ENCODE measurements at places on chromosomes 5 and 9. TPM values are rescaled to one million over a fixed set of nuclear protein-coding genes. Genes with fewer than 3 reads are reported as not detected.
A peak's percentile ranks its signal among the peaks of the same experiment; 100 is the strongest.

ADAM19 gene
- 38.4 TPM for total RNA-seq

EFNA5 gene
- 2.5 TPM for total RNA-seq

NR4A3 gene
- 0.17 TPM for total RNA-seq

BNC2 gene
- 7.0 TPM for total RNA-seq

SLC22A5 gene
- total RNA-seq, result 4.5 TPM

FNIP1 gene
- total RNA-seq, result 26.4 TPM

ADRA1B gene
- 1.8 TPM for total RNA-seq

SLCO6A1 gene
- not detected for total RNA-seq

WNT8A gene
- total RNA-seq, result 0.12 TPM

C6 gene
- 1.6 TPM for total RNA-seq

KIF24 gene
- 4.6 TPM for total RNA-seq

ABLIM3 gene
- 36.7 TPM for total RNA-seq

LHFPL2 gene
- total RNA-seq, result 19.1 TPM

CAVIN4 gene
- total RNA-seq, result 0.37 TPM

DNA sequence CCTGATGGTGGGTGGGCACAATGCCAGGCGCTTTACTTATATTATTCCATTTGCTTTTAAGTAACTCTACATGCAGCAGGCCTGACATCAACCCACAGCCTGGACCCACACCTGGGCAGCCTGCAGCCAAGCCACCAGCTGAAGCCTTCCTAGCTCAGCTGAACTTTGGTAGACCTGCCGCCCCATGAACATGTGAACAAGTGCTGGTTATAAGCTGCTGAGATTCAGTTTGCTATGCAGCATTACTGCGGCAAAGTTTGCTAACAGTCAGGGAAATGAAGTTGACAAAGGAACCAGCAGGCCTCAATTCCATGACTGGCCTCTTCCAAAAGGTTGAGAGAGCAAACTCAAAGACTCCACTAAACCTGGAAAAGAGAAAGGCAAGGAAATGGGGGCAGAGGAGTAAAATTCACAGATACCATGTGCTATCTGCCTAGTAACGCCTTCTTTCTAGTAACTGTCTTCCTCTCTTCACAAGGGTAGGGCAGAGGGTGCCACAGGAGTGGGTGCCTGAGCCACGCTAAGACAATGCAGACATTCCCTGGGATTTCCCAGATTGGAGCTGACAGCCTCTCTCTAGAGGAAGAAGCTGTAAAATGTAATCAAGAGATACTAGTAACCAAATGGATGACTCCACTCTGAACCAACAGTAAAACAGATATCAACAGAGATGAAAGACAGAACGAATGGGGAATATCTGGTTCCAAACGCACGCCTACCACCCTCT, 2.9 kb downstream of the BOD1 start:
- no peak for DNase-seq

DNA sequence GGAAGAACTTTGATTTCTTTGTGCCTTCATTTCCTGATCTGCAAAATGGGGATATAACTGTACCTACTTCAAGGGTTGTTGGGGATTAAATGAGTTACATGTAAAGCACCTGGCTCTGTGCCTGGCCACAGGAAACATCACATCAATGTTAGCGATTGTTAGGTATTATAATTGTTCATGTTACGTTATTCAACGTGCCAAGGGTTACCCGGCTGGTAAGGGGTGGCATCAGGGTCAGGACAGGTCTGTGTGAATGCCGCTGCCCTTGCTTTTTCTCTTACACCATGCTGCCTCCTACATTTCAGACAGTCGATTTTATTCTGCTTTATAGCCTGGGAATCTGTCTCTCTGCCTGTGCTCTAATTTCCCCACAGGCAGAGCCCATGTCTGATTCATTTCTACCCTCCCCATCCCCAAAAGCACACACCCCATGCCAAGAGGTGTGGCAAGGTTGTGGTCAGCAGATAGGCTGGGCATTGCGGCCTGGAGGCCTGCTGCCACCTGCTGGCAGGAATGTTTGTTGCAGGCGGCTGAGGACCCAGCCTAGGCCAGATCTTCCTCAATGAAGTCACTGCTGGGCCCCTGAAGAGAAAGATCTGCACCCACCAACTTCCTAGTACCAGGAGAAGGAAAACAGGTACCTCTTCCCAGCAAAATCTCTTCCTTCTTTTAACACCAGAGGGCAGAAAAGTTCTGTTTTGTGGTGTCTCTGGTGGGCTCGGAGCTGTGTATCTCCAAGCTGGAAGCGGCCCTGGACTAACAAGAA, 5.3 kb downstream of the ANKS6 start:
- peak; percentile 97 for DNase-seq

- DNase-seq, result no peak
These were observed 282.2 kb downstream of the DTWD2 start for GRCh38 chr5:118705959-118706667.

GRCh38 chr5:61784341-61784740, 452.3 kb downstream of the ZSWIM6 start:
- peak; percentile 16 for DNase-seq

DNA sequence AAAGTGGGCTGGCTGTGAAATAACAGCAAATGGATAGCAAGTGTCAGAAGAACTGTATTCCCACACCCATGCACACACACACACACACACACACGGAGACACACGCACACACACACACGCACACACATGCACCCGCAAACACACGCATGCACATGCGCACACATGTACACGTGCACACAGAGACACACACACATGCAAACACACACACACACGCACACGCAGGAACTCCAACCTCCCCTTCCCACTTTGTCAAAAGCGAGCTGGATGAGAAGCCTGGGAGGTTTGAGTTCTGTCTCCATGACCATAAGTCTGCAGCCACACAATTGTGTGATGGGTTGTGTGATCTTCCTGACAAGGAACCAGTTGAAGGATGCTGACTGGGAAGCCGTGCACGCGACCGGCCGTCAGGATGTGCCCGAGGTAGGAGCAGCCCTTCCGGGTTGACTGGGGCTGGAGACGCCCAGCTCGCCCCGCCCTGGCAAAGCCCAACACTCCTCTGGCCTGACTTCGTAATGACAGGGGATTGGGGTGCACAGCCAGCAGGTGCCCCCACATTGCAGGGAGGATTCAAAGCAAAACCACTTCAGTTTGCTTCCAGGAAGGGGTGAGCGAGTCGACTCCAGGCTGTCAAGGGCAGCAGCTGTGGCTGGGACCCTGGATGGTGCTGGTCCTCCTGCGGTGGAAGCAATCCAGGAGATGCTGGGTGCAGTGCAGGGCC, 29.3 kb upstream of the NKD2 start:
- DNase-seq, result no peak

- no peak for DNase-seq
These were observed 60.8 kb upstream of the PHYKPL start for GRCh38 chr5:178293400-178293799.

- peak; percentile 90 for DNase-seq
These were observed 57.9 kb downstream of the DIAPH1 start for GRCh38 chr5:141560725-141561483.

GRCh38 chr9:33375238-33375840, 27.0 kb downstream of the AQP7 start:
- DNase-seq, result no peak

DNA sequence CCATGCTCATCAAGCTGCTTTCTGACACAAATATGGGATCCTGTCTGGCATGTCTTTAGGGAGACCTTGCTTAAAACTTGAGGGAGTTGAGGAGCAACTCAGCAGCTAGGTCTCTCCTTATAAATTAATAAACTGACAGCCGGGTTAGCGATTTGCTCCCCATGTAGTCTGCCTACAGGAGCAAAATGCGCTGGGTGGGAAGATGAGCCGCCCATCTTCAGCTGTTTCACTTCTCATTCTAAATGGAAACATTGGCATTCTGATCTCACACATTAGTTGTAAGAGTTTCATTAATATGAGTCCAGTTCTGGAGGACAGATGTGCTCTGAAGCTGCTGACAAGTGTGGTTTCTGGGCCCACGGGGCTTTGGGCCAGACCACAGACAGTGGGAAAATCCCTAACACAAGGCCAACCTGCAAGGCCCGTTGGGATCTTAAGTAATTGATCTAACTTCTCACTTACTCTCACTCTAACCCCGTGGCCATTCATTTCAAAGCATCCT, 197.0 kb downstream of the MCTP1 start:
- DNase-seq, result no peak

GRCh38 chr5:168117469-168117868, 174.0 kb upstream of the WWC1 start:
- no peak for DNase-seq

- DNase-seq, result no peak
These were observed 93.5 kb downstream of the PPP2R2B start for GRCh38 chr5:146785065-146785464.

DNA sequence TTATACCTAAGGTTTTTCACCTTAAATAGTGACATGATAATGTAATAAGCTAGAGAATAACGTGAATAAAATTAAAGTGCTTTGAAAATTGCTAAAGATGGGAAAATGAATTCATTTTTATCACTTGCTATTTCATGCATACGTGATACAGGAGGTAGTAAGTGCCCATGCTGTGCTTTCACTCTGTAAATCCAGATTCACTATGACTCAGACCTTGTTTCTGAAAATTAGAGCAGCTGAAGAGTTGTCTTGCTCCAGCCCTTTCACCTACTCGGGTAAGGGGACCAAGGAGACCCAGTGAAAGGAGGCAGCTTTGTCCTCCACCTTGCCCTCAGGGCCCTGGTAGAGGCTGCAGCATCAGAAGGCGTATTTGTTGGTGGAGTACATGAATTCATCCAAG, 87.9 kb downstream of the ANKH start:
- DNase-seq, result no peak

DNA sequence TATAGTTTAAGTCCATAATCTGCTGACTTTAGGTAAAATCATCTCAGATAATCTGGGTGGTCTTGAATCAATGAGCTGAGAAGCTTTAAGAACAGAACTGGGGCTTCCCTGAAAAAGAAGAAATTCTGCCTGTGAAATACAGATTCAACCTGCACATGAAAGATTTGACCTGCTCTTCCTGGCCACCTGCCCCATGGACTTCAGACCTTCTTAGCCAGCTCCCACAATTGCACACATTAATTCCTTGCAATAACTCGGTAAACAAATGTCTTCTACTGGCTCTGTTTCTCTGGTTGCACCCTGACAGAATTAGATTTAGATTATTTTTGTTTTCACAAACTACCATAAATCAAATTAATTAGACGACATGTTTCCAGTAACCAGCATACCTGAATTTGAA, 2117.9 kb upstream of the C9orf72 start:
- DNase-seq, result no peak

DNA sequence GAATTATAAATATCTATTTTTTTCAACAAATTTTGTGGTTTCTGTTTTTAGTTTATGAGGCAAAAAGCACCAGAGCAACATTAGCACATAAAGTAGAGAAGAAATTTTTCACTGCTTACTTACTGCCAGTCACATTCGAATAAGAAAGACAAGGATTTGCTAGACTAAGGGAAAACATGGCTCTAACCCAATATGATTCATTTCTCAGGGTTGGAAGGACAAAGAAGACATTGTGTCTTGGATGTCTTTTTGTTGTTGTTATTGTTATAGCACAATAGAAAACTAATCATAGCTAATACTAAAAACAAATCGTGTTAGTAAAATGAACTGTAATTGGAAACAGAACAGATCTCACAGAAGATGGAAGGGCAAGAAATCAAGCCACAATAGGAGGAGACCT, 90.9 kb upstream of the SLCO6A1 start:
- DNase-seq, result peak; percentile 27

- DNase-seq, result no peak
These were observed 28.3 kb upstream of the IL33 start for GRCh38 chr9:6187272-6187671.

- no peak for DNase-seq
These were observed 5.0 kb upstream of the GSN start for GRCh38 chr9:121262953-121263352.
